ENCODE measurements at places on chromosomes 16 and 17.

DNA sequence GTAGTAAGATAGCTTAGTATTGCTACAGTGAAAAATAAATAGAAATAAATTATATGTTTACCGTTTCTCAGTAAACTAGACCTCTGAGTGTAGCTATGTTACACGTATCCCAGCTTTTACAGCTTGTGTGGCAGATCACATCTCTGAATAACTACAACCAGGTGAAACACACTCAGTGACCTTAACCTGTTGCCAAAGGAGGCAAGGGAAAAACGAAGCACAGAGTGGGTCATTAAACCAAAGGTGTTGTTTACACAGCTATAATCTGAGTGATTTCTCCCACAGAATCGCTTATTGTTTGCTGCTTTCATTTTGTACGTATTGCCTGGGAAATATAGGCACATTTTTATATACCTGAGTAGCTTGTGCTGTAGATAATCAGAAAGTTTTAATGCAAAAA lies 688.2 kb upstream of the KIF2B start:
- DNase-seq = no peak

DNA sequence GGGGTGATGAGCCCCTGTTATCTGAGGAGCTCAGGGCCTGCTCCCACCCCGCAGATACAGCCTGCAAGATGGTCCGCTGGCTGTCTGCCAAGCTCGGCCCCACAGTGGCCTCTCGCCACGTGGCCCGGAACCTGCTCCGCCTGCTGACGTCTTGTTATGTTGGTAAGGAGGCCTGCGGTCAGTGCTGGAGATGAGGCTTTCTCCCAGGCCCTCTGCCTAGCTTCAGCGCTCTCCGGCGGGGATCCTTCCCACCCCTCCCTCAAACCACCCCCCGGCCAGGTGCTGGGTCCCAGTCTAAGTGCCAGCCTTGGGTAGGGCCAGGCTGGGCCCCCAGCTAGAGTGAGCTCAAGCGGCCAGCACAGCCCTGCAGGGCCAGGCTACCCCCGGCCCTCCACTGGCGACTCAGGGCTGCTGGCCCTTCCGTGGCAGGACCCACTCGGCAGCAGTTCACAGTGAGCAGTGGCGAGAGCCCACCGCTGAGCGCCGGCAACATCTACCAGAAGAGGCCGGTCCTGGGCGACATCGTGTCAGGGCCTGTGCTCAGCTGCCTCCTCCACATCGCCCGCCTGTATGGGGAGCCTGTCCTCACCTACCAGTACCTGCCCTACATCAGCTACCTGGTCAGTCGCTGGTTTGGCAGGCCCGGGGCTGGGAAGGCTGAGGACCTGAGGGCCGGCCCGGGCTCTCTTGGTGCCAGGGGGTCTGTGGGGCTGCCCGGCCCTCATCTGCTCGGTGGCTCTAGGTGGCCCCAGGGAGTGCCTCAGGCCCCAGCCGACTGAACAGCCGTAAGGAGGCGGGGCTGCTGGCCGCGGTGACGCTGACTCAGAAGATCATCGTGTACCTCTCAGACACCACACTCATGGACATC lies 6.1 kb downstream of the WDR81 start:
- DNase-seq = no peak

GRCh38 chr17:32341141-32341856 lies 674 bp downstream of the C17orf75 start:
- DNase-seq = peak; percentile 15

DNA sequence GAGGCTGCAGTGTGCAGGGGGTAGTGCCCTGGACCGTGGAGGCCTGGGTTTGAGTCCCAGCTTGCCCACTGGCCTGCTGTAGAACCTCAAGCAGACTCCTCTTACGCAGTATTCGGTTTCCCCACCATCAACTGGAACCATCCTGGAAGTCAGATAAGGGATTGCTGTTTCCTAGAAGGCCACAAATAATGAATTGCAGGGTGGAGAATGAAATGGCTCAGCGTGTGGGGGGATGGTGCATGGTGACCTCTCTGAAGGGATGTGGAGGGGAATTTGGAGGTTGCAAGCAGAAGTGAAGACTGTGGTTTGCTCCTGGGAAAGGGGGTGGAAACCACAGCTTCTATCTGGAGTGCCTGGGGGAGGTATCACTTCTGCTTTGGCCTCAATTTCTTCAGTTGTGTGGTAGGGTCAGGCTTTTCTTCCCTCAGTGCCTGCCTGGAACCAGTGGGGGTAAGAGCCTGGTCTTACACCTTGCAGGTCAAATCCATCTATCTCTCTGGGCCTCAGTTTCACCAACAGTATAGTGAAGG lies 1.7 kb downstream of the ADGRG5 start:
- DNase-seq = no peak

DNA sequence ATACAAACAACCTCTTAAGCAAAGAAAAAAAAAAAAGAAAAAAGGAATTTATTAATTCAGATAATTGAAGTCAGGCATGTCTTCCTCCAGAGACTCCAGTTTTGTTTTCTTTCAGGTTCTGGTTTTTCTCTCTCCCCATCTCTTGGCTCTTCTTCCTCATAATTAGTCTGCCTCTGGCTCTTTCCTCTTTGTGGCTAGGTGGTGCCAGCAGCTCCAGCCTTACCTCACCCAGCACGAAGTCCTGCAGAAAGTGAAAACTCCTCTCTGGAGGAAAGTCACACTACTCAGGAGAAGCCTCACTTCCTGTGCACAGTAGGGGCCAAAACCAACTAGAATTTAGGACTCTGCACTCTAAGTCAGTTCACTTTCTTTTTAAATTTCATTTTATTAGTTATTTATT lies 10.3 kb upstream of the NFAT5 start:
- DNase-seq = no peak

DNA sequence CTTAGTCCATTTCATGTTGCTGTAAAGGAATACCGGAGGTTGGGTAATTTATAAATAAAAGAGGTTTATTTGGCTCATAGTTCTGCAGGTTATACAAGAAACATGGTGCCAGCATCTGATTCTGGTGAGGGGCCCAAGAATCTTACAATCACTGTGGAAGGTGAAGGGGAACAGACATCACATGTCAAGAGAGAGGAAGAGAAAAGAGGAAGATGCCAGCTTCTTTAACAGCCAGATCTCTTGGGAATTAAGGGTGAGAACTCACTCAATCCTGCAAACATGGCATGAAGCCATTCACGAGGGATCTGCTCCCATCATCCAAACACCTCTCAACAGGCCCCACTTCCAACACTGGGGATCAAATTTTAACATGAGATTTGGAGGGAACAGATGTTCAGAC lies 49.5 kb downstream of the BMERB1 start:
- DNase-seq = no peak

DNA sequence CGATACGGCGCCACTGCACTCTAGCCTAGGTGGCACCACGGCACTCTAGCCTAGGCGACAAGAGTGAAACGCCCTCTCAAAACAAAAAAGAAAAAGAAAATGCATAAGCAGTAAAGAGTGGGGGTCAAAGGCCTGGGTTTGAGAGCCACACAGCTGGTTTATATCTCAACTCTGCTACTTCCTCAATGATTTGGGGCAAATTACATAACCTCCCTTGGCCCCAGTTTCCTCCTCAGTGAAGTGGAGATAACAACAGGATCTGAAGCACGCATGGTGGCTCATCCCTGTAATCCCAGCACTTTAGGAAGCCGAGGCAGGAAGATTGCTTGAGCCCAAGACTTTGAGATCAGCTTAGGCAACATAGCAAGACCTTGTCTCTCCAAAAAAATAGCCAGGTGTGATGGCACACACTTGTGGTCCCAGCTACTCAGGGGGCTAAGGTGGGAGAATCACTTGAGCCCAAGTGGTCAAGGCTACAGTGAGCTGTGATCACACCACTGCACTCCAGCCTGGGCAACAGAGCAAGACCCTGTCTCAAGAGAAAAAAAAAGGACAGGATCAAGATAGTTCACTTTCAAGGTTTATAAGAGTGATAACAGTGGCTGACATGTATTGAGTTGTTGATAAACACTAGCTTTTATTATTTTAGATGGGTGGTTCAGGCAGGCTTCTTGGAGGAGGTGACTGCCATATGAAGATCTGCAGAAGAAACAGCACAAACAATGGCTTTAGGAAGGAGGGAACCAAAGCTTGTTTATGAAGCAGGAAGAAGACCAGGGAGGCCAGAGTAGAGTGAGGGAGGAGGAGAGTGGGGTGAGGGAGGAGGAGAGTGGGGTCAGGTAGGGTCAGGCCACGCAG lies 8.5 kb upstream of the COG1 start:
- no peak for DNase-seq

GRCh38 chr17:81454473-81454872 lies 58.1 kb downstream of the ACTG1 start:
- DNase-seq = no peak

DNA sequence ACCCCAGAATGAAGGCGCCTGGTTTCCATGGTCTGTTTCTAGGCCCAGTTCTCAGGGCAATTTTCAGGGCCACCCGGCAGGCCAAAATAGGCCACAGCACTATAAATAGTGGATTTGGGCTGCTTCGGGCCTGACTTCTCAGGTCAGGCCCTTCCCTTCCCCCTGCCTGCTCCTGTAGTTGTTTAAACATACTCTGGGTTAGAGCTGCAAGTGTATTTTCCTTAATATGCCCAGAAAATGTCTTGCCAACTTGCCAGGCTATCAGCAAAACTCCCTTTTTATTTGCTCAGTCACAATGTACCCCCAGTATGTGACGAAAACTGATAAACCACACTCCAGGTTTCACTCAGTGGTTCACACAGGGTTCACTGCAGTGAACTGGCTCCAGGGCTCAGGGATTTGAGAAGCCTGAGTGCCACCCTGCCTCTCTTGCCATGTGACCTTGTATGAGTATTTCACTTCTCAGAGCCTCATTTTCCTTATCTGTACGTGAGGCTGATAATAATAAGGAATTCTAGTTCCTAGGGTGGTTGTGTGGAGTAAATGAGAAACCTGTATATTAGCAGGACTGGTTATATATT lies 76.5 kb downstream of the GPRC5B start:
- no peak for DNase-seq

DNA sequence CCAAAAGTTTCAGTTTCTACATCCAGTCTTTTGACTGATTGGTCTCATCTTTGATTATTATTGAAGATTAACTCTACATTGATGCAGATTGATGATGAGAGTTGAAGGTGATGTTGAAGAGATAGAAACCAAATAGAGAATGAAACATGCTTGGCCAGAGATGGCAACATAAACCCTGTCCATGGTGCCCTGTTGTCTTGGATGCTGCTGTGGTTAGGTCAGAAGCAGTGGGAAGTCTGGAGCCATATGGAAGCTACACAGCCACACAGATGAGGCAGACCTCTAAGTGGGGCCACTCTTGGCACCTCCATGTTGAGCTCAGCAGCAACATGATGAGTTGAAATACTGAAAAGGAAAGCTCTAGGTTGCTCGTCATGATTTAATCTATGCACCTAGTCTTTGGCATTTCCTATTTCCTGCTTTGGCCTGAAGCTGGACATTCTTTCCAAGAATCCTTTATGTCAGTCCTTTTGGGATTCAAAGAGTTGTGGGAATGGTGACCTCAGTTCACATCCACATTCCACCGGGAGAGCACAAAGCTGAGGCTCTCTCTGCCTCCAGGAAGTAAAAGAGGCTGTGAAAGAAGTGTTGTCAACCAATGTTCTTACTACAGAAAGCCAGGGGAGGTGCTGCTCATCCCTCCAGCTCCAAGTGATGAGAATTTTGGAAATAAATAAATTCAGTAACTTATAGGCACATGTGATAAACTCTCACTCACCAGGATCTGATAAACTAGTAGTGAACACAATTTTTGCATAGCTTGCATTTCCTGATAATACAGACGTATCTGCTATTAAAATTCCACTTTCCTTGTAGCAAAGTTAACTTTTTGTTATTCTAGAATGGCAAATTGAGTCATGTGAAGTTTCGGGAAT lies 127.7 kb upstream of the MAF start:
- DNase-seq = no peak

GRCh38 chr16:77298418-77299360 lies 99.5 kb downstream of the SYCE1L start:
- no peak for DNase-seq

GRCh38 chr17:11274106-11274505 lies 33.1 kb downstream of the SHISA6 start:
- DNase-seq = no peak

DNA sequence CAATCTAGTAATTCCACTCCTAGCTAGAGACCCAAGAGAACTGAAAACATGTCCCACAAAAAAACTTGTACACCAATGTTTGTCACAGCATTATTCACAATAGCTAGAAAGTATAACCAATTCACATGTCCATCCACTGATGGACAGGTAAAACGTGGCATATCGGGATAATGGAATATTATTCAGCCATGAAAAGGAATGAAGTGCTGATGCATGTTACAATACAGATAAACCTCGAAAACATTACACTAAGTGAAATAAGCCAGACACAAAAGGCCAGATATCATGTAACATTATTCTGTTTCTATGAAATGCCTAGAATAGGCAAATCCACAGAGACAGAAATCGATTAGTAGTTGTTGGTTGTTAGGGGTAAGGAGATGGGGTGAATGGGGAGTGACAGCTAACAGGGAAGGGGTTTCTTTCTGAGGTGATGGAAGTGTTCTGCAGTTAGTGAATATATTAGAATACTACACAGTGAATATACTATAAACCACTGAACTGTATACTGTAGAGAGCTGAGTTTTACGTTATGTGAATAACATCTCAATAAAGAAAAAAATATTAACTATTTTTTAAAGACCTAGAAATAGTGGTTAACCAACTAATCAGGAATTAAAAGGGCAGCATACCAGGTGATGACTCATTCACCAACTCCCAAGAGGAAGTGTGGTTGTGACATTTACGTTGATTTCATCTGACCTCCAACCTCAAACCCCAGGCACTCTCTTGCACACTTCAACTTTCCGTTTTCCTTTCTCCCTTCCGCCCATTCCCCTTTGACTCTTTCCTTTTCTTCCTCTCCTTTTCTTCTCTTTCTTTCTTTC lies 48.6 kb downstream of the GAS7 start:
- DNase-seq = no peak

DNA sequence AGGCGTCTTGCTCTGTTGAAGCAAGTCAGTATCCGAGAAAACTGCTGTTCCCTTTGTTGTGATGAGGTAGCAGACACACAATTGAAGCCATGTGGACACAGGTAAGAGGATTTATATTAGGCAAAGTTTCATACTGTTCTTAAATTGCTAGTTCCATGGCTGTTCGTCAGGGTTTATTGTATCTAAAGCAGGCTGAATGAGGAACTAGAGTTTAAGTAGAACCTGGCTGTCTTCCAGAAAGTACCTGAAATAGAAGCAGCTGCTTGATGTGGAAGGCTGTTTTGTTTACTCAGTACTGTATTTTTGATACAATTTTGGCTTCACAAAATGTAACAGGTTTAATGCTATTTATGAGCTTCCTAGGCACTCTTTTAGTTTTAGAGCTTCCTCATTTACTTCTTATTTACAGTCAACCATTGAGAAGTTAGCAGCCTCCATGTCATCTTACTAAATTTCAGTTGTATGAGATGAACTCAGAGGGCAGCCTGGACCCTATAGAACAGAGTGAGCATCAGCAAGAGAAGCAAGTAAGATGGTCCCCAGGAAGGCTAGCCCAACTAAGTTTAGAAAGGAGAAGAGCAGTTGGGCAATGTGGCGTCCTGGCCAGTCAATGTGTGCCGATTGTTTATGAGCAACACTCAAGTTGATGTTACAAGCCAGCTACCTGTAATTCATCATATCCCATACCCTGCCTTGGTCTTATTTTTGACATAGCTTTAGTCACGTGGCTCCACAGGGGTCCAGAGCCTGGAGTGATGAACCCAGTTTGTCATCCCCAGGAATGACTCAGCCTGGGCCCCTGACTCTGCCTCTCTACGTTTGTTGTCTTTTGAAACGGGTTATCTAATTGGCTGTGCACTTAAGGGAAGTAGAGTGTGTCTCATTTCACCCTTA lies 9.7 kb upstream of the ARL2BP start:
- no peak for DNase-seq

- DNase-seq = no peak
Observed at GRCh38 chr16:19377864-19378263, 39.8 kb upstream of the TMC5 start.

Data from stimulated activated CD4-positive, alpha-beta T cell treated with anti-CD3 and anti-CD28 coated beads, Interleukin-12 subunit alpha, Interleukin-12 subunit beta, amount 100 ng/mL, for 24 hours (primary cell).